ENCODE measurements at places on chromosomes 2 and 18. TPM values are rescaled to one million over a fixed set of nuclear protein-coding genes. Genes with fewer than 3 reads are reported as not detected.

The NPPC gene
- polyA plus RNA-seq = 4.3 TPM

The ST8SIA3 gene
- polyA plus RNA-seq = not detected

The TRAPPC8 gene
- 13.6 TPM for polyA plus RNA-seq

The EGR4 gene
- not detected for polyA plus RNA-seq

The EML4 gene
- 5.0 TPM for polyA plus RNA-seq

The GRHL1 gene
- polyA plus RNA-seq = 0.29 TPM

The INSIG2 gene
- polyA plus RNA-seq = 9.6 TPM

The REG3G gene
- polyA plus RNA-seq = 0.06 TPM

The ABHD1 gene
- polyA plus RNA-seq = 0.29 TPM

DNA sequence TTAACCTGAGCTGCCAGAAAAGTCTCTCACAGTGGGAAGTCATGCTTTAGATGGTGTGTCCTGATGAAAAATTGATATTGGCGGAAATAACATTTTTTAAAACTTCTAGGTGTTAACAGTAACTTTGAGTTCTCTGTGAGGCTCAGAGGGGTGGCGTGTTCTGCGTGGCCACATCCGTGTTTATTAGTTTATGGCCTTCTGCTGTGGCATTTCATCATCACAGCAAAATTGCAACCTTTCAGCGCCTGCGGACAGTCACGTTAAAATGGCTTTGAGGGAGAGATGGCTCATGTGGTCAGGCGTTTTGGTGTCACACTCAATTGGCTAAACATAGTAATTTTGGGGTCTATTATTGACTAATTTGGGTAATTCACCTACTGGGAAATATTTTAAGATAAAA, 42.4 kb downstream of the KLHL29 start:
- no peak for DNase-seq

DNA sequence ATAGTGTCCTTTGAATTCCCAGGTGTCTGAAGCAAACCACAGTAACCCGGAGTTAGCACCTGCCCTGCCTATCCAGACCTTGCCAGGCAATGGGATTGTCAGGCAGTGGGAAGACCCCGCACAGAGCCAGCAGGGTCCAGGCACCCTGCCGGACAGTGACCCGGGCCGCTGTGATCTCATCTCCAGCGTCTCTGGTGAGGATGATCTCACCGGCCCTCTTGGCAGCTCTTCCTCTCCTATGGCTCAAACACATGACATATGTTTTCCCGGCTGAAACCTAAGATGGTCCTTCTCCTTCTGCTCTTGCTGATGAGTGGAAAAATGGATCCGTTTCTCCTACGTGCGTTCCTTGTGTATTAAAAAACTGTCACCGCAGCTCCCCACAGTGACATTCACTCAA, 75.1 kb downstream of the ACOXL start:
- no peak for DNase-seq

DNA sequence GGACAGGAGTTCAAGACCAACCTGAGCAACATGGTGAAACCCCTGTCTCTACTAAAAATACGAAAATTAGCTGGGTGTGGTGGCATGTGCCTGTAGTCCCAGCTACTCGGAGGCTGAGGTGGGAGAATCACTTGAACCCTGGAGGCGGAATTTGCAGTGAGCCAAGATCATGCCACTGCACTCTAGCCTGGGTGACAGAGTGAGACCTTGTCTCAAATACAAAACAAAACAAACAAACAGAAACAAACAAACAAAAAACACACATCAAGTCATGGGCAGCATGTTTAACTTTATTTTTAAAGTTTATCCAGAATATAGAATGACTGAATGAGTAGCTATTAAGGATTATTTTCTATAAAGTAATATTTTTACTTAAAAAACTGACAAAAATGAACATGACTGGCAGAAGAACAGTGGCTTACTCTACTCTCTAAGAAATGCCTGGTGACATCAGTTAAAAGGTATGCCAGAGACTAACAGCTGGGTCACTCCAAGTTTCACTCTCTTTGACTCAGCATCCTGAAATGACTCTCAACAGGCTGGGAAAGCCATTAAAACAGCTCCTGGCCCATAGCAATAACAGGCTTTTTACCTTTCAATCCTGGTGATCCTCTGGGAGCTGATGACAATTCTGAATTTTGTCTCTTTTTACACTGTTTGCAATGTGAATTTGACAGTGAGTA, 281.6 kb upstream of the STON1 start:
- peak; percentile 56 for DNase-seq

DNA sequence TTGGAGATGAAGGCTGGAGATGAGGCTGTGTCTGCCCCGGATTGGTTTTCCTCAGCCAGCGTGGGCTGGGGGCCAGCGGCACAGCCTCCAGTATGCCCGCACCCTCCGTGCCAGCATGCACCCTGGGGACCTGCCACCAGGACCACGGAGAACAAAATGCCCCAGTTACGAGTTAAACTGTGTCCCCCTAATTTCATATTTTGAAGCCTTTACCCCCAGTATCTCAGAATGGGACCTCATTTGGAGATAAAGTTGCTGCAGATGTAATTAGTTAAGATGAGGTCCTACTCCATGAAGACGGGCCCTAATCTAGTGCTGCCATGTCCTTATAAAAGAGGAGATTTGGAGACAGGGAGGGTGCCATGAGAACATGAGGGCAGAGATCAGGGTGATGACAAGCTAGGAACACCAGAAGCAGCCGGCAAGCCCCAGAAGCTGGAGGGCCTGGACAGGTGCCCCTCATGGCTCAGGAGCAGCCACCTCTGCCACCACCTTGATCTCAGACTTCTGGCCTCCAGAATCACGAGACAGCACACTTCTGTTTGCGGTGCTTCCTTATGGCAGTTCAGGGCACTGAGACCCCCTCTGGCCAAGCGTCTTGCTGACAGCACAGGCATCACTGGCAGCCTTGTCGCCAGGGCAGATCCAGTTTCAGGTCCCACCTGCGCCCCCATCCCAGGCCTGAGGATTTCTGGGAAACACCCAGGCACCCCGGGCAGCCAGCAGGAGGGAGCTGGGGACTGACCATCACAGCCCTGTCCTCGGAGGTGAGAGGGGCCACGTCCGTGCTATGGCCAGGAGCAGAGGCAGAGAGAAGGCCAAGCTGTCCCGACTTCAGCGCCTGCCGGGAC, 29.4 kb downstream of the KIF1A start:
- peak; percentile 5 for DNase-seq

DNA sequence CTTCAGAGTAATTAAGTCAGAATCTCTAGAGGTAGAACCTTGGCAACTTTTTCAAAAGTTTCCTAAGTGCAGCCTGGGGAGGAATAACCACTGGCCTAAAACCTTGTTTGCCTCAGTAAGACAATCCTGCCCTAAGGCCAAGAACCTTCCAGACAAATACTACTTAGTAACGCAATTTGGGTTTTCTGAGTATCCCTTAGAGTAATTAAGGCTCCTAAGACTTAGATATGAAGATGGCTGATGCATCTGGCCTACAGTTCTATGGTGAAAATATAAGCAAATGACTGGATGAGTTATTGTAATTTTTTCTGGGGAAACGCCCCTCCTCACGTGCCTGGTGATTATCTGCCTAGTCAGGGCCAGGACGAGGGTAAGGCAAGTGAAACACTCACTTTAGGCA, 95.7 kb upstream of the DLX2 start:
- DNase-seq = no peak

DNA sequence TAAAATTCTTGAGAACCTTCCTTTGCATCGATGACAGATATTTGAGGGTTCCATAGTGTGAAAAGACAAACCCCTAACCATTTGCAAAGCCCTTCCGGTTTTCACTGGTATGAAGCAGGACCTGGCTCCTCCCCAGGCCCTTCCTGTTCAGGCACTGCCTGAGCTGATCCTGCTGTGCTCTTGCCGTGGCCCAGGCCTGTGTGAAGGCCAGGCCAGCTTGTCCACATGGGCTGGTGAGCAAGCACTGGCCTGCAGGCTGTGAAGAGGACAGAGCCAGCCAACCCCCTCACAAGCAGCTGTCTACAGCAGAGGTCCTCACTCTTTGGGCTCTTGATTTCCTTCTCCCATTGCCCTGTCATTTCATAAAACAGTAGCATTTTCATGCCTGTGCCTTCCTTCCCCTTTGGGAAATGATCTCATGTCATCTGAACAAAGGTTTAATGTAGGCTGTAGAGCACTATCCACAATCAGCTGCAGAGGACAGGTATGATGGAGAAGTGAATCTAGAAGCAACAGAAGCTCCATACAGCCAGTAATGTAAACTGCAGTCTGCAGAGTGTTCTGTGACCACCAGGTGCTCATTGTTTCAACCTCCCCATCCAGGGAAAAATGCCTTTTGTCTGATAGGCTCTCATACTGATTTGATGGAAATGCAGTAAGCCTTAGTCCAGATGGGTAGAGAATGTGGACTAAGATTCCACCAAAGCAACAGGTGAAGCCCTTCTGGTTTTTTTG, 19.8 kb downstream of the MPHOSPH10 start:
- DNase-seq = no peak

DNA sequence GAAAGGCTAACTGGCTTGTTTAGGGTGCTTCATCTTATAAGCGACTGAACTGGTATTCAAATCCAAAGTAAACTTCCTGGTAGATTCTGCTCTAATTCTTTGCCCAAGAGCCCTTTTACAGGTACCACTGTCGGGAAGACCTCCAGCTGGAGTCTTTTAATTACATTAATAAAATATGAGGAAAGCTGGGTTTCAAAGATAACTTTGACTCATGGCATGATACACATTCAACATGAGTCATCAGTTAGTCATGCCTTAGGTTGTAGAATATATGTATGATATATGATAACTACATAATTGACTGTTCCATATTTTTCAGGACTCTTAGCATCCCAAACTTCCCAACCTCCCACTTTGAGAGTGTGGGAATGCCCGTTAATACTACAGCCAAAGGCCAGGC, 32.3 kb downstream of the ZCCHC2 start:
- no peak for DNase-seq

DNA sequence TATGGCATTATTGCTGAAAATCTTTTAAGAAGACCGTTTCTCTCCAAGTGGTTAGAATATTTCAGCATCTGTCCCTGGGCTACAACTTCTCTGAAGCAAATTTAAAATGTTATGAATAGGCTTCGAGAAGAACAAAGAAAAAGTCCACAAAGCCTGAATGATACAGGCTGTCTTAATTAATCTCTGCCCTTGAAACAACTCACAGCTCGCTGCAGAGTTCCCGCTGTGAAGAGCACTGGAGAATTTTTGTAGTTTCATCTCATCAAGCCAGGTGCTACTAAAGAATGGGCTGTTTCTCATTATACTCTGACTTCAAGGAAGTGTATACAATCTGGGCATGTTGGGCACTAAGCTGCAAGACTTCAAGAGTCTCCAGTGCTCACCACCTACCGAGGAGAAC, 67.6 kb downstream of the LAMA1 start:
- DNase-seq = no peak

DNA sequence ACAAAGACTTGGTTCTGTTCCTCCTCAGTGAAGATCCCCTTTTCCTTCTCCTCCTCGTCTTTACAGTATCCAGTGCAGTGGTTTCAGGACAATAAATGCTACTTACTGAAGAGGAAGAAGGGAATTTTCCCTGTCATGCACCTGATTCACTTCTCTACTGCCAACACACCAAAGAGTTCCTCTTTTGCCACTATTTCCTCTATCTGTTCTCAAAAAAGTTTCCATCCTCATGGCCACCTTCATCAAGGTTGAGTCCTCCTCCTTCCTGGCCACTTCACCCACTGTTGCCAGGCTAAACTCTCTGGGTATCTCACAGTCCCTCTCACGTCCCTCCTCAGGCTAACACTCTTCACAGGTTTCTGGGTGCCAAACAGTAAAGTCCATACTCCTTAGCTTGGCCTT, 41.7 kb downstream of the PLEKHM3 start:
- no peak for DNase-seq

- no peak for DNase-seq
Measured at GRCh38 chr2:39618736-39619135, 47.0 kb upstream of the TMEM178A start.

DNA sequence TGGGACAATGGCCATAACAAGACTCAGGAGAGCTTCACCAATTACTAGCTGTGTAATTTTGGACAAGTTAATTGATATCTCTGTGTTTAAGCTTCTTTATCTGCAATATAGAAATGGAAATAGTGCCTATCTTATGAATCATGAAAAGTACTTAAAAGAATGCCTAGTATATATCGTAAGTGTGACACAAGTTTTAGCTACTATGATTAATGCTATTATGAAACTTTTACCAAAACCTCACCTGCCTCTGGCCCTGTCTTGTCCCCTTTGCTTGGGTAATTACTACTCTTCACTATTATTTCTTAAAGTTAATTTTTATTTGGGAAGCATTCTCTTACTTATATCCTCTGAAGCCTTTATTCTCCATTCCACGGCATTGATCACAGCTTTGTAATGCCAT, 75.0 kb upstream of the NETO1 start:
- DNase-seq = no peak

- DNase-seq = no peak
Measured at GRCh38 chr2:178117725-178118124, 5.5 kb downstream of the RBM45 start.

GRCh38 chr2:165636959-165637358, 157.1 kb downstream of the GALNT3 start:
- DNase-seq = no peak

- DNase-seq = no peak
Measured at GRCh38 chr2:40546439-40547191, 94.7 kb upstream of the SLC8A1 start.

GRCh38 chr18:45625596-45625995, 10.3 kb downstream of the SLC14A2 start:
- no peak for DNase-seq

DNA sequence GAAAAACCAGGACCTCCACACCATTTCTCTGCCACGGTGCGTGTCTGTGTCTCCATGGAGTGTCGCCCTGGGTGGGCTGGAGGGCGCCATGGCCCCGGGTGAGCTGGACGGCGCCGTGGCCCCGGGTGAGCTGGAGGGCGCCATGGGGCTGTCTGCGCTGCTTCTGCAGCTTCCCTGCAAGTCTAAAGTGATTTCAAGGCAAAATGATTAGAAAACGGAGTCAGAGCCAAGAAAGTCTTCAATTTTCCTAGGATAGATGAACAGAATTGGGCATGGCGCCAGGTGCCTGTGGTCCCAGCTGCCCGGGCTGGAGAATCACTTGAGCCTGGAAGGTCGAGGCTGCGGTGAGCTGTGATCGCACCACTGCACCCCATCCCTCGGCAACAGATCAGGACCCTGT, 27.7 kb upstream of the NFATC1 start:
- no peak for DNase-seq

DNA sequence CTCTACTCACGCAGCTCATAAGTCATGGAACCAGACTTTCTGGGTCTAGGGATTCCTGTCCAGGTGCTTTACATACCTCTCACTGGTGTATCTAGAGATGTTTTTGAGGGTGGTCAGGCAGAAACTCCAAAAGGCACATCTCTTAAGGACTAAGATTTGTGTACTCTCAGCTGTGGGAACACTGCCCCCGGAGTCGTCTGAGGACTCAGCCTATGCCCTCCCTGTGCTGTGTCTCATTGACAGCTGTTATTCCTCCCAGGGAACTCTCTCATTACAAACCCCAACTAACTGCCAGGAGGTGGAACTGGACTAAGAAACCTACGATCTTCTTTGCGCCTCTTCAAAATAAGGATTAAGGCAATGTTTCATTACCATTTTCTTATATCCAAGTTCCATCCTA, 293.9 kb upstream of the DLGAP1 start:
- DNase-seq = no peak

GRCh38 chr2:186033541-186033940, 294.9 kb downstream of the FSIP2 start:
- DNase-seq = no peak

GRCh38 chr2:207655000-207655399, 29.8 kb upstream of the METTL21A start:
- no peak for DNase-seq

- DNase-seq = no peak
Measured at GRCh38 chr2:24022324-24022974, 12.6 kb downstream of the MFSD2B start.

GRCh38 chr2:2495606-2496005, 164.5 kb upstream of the MYT1L start:
- DNase-seq = no peak
